DMS79 treated with DMSO at 0.1 percent for 48 hours (cell line): ENCODE measurements at places on chromosomes 3 and 15.

DNA sequence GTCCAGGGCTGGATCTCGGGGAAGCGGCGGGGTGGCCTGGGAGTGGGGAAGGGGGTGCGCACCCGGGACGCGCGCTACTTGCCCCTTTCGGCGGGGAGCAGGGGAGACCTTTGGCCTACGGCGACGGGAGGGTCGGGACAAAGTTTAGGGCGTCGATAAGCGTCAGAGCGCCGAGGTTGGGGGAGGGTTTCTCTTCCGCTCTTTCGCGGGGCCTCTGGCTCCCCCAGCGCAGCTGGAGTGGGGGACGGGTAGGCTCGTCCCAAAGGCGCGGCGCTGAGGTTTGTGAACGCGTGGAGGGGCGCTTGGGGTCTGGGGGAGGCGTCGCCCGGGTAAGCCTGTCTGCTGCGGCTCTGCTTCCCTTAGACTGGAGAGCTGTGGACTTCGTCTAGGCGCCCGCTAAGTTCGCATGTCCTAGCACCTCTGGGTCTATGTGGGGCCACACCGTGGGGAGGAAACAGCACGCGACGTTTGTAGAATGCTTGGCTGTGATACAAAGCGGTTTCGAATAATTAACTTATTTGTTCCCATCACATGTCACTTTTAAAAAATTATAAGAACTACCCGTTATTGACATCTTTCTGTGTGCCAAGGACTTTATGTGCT is 527 bp downstream of the B2M start:
- DNase-seq, result no peak

GRCh38 chr3:100400419-100400779 is 490 bp downstream of the TOMM70 start:
- DNase-seq, result no peak

- no peak for DNase-seq
Measured at GRCh38 chr15:80760960-80761359, 18.2 kb upstream of the CEMIP start.

GRCh38 chr3:117674321-117674720 is 964.7 kb downstream of the TUSC7 start:
- no peak for DNase-seq

DNA sequence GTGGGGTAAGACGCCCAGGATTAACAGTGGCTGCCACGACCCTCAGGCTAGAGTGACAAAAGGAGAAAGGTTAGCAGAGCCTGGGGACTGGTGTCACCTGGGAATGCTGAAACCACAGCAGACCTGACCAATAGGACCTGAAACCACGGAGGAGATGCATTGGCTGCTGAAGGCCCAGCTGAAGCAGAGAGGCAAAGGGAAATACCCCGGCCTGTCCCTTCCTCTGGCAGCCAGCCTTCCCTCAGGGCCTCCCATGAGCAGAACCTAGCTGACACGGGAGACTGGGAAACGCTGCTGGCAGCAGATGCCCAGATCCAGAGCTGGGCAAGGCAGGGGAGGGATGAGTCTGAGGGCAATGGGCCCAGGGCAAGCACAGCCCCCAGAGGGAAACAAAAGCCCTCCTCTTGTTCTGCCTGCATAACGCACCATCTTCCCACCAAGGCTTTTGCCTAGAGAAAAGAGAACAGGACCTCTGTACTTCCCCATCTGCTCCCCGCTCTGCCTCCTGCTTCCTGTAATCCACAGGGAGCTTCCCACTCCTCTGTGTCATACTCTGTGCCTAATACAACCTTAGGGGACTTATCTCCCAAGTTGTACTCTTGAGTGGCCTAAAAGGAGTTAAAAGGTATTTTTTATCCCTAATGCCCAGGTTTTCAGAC is 216.2 kb downstream of the ABHD5 start:
- no peak for DNase-seq

DNA sequence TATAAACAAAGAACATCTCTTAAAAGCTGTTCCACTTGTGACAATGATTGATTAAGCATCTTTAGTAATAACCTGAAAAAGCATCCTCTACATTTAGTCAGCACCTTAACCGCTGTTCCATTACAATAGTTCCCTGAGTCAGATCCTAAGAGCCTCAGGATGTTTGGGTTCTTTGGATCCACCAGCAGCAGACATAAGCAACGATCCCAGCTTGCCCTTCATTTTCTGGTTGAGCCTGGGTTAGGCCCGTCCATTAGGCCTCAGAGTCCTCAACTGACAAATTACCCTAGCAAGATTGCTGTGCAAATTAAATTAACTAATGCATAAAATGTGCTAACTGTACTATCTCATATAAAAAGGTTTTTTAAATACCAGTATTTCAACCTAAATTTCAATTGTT is 42.3 kb upstream of the ROBO1 start:
- no peak for DNase-seq

DNA sequence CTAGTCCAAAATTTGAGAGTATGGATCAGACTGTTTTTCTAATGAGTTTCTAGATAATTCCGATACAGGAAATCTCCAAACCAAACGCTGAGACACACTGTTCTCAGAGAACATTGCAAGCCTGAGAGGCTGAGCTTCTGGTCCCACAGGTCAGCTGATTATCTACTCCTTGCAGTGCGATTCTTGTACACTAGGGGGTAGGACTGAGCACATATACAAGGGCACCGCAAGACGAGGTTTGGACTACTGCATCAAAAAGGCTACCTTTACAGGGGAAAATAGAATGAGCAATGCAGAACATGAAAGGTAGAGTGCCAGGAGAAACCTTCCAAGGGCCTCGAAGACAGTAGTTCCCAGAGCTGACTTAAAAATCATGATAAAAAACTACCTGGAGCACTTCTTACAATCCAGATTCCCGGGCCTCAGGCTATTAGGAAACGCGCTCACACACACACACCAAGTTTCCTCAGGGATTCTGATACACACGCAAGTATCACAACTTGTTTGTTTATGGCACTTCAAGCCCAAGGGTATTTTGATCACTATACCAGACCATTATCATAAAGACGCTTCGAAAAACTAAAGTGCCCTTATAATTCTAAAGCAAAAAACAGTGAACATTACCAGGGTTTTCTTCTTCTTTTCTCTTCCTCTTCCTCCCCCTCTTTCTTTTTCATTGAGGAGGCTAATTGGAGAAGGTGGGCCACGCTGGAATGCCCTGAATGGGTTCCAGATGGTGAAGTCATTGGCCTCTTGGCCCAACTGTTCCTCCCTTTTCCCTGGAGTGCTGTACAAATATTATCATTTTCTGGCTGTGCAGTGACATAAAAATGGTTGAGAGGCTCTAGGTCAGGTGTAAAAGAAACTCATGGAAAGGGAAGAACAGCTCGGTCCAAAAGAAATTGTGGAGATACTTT is 61.8 kb downstream of the SLC12A8 start:
- peak; percentile 2 for DNase-seq

GRCh38 chr3:83946049-83946448 is 1012.7 kb upstream of the CADM2 start:
- no peak for DNase-seq

GRCh38 chr15:74283368-74283767 is 47.2 kb downstream of the CCDC33 start:
- no peak for DNase-seq

- no peak for DNase-seq
Measured at GRCh38 chr3:14509796-14510100, 30.4 kb downstream of the GRIP2 start.

DNA sequence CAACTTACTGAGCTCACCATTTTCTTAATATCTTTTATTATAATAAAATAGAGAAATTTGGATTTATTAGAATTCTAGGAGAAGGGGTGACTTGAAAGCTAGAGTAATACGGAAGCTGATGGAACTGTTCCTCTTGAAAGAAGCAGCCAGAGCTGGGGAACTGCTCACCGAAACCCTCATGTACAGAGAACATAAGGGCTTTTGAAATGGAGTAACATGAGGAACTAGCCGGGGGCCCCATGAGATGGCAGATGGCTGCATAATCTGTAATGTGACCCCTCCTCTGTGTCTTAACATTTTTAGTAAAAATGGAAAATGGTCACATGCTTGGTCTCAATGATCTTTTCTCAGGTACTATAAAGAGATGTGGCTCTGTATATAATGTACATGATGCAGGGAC is 15.7 kb upstream of the DYNC1LI1 start:
- no peak for DNase-seq

- no peak for DNase-seq
Measured at GRCh38 chr3:15926871-15927270, 129.1 kb upstream of the ANKRD28 start.
